NAMALWA (cell line): ENCODE measurements at places on chromosomes 5 and 9.
A peak's percentile ranks its signal among the peaks of the same experiment; 100 is the strongest.

DNA sequence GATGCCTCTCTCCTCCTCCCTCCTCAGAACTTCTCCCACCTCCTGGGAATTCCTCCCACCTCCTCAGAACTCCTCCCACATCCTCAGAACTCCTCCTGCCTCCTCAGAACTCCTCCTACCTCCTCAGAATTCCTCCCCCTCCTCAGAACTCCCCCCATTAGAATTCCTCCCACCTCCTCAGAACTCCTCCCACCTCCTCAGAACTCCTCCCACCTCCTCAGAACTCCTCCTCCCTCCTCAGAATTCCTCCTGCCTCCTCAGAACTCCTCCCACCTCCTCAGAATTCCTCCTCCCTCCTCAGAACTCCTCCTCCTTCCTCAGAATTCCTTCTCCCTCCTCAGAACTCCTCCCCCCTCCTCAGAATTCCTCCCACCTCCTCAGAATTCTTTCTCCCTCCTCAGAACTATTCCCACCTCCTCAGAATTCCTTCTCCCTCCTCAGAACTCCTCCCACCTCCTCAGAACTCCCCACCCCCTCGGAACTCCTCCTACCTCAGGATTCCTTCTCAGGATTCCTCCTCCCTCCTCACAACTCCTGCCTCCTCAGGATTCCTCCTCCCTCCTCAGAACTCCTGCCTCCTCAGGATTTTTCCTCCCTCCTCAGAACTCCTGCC is 23.9 kb downstream of the SLC46A2 start:
- no peak for DNase-seq

- DNase-seq, result no peak
Observed at GRCh38 chr5:136538534-136538933, 173.2 kb upstream of the TRPC7 start.

- DNase-seq, result no peak
Observed at GRCh38 chr5:115179030-115179393, 9.3 kb upstream of the TRIM36 start.

DNA sequence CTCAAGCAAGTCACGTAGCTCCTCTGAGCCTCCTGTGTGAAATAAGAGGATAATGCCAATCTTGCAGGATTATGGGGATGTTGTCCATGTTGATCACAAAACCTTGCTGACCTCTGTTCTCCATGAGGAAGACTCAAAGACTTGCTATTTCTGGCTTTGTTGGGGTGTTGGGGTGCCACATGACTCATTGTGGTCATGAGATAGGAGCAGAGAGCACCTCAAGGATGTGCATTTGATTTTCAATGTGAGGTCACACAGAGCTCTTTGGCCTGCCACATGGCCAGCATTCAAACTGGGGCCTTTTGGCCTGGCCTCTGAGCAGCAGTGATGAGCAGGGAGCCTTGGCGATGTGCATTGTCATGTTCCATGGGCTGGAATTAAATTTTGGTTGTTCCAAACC is 380.3 kb downstream of the GADD45G start:
- no peak for DNase-seq

- DNase-seq, result peak; percentile 59
Observed at GRCh38 chr5:54311176-54311677, 854 bp upstream of the ARL15 start.

DNA sequence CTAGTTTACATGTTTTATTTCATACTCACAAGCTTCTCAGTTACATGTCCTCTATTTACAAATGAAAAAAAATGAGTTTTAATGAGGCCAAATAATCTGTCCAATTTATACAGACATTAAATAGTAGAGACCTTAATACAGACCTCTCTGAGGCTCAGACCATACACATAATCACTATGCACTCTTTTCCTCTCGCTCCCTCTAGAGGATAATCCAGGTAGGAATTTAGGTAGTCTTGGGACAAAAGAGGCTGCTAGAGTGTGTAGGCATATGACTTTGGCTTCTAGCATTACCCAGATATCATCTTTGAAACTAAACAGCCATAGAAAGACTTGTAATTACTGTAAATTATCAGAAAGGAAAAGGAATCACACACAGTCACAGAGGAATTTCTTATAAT is 444.7 kb downstream of the HINT1 start:
- DNase-seq, result peak; percentile 39

DNA sequence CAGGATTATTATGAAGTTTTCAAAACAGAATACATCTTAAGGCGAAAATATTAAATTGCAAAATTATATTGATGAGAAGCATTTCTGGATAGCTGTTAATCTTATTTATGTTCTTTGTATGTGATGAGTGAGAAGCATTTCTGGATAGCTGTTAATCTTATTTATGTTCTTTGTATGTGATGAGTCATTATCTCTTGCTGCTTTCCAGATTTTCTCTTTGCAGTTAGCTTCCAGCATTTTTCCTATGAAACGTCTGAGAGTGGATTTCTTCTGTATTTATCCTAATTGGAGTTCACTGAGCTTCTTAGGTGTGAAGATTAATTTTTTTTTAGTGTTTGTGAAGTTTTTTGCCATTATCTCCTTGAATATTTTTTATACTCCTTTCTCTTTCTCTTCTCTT is 8.2 kb downstream of the TMEM232 start:
- DNase-seq, result no peak

DNA sequence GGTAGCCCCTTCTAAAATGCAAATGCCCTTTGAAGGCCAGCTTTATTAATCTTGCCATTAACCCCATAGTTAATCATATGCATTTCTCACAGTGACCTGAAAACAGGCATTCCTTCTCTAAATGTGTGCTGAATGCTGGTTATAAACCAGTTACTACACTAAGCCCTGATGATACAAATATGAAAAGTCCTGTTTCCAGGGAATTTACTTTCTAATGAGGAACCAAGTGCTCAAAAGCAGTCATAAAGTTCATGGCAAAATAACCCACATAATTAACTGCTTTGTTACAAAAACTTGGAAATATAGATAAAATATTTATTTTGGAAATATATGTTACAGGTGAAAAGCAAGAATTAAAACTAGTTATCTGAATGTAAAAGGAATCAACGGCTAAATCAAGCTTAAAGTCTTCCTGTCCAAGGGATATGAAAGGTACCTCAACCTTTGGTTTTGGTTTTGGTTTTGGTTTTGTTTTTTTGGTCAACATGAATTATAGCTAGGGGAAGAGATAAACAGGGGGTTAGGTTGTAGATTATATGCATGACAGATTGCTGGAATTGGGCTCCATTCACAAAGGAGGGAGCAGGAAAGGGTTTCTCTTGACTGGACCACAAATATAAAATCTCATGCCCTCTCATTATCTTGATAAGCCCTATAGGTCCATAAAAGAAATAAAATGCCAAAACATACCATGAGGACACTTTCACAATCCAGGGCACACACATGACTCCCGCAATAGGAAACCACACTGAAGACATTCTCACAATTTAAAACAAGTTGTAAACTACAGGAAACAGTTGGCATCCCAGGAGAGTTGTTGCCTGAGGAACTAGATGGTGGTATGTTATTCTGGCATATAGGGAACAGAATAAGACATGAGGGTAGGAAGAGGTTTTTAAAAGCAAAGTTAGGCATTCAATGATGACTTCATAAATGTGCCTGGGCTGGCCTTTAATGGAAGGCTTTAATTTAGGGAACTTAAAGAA is 46.7 kb upstream of the MACIR start:
- DNase-seq, result peak; percentile 13

- no peak for DNase-seq
Observed at GRCh38 chr5:38347040-38347763, 88.8 kb downstream of the EGFLAM start.

GRCh38 chr9:68805890-68806517 is 101.0 kb downstream of the PIP5K1B start:
- DNase-seq, result no peak

DNA sequence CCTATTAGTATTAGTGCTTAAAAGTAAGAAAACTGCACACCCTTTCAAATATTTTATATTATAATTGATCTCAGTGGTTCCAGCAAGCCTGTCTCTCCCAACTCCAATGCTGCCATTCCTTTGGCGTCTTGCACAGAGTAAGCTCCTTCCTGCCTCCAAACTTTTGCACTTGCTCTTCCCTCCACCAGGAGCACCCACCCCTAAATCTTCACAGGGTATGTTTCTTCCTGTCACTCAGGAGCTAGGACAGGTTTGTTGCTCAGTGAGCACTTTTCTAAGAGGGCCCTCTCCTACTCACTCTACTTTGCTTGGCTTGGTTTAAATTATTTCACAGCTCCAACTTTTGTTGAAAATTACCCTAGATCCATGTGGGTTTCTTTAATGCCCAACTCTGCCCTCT is 189.1 kb upstream of the ADRA1B start:
- no peak for DNase-seq

DNA sequence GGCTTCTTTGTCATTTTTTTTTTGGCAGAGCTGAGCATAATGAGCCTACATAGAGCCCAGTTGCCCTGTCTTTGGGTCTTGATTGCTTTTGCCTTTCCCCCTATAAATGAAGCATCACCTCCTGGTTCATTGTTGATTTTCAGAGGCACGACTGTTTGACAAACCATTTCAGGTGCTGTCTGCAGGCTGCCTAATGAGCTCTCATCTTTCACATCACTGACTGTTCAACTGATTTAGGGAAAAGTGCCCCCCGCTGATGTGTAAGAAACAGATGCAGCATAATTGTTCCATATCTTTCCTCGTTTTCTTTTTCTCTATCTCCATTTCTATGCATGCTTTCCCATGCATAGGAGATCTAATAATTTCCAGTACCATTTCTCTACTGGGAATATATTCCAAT is 338.6 kb downstream of the TMEM38B start:
- no peak for DNase-seq

- no peak for DNase-seq
Observed at GRCh38 chr5:16787278-16787677, 148.8 kb downstream of the MYO10 start.

GRCh38 chr9:21670374-21670773 is 132.1 kb upstream of the MTAP start:
- DNase-seq, result no peak

DNA sequence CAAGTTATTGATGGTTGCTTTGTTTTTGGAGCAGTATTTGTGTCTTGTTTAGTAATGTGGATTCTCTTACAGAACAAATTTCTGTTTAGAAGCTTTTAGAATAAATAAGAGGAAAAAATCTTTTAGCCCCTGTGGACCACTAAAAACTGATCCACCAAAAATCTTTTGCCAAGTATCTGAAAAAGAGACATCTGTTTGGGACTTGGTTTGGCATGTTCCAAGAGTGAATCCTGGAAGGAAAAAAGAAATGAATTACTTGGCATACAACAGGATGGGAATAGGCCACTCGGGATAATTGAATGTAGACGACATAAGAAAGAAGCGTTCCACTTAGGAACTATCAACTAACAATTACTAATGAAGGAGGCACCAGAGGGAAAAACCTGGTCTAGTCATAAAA is 1350.1 kb upstream of the C9orf72 start:
- DNase-seq, result no peak

- DNase-seq, result no peak
Observed at GRCh38 chr5:174491761-174492350, 232.5 kb upstream of the MSX2 start.

GRCh38 chr9:92407818-92408217 is 3.4 kb upstream of the OGN start:
- DNase-seq, result no peak

GRCh38 chr5:149365418-149365817 is 7.6 kb downstream of the PCYOX1L start:
- no peak for DNase-seq

- DNase-seq, result no peak
Observed at GRCh38 chr5:56610093-56610698, 205.2 kb upstream of the MAP3K1 start.

DNA sequence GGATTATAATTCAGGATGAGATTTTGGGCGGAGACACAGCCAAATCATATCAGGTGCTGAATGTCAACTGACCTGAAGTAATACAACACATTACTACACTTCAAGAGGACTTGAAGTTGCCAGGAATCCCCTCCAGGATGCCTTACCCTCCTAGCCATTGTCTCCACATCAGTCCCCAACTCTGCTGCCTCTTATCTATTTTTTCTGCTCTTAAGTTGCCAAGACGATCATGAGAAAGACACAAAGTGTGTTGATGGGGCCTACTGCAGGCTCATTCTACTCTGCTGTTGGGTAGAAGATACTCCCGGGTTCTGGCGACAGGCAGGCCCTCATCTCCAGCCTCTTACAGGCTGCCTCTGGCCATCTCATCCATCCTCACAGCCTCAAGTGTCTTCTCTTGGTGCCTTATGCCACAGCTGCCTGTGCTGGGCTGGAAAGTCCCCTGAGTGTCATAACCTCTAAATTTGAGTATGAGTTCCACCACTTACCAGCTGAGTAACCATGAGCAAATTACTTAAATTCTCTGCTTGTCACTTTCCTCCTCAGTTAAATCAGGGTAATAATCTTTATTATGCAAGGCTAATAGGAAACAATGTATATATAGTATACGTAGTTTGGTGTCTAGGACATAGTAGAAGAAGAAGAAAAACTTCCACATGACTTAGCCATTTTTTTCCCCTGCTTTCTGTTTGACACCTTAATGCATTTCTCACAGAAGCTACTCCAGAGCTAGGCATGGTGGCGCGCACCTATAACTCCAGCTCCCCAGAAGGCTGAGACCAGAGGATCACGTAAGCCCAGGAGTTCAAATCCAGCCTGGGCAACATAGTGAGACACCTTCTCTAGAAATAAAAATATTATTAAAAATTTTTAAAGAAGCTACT is 73.0 kb upstream of the SNX2 start:
- peak; percentile 92 for DNase-seq

DNA sequence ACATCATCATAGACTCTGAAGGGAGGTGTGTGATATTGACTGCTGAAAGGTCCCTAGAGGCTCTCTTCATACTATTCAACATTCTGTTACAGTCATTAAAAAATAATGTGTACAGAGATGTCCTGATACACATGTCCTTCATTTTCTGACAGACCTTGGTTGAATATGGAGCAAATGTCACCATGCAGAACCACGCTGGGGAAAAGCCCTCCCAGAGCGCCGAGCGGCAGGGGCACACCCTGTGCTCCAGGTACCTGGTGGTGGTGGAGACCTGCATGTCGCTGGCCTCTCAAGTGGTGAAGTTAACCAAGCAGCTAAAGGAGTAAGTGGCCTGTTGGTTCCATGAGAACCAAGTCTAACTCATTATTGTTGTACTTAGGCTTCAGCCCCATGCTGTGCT is 132.4 kb downstream of the SNCAIP start:
- no peak for DNase-seq

DNA sequence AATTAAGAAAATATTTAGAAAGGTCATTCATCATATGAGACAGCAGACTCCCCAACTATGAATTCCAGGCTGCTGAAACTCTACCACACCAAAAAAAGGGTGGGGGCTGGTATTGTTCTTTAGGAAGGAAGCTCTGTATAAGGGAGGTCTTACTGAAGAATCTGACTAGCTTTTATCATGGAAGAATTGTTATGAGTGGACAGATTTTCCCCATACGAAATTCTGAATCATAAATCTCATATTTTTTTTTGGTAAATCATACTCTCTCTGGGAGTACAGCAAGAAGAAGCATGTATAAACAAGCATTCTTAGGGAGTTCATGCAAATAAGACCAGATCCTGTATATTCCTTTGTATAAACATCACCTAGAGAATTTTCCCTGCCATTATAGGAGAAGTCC is 220.0 kb downstream of the SLC12A2 start:
- no peak for DNase-seq
